ENCODE measurements at places on chromosomes 16 and 17.

DNA sequence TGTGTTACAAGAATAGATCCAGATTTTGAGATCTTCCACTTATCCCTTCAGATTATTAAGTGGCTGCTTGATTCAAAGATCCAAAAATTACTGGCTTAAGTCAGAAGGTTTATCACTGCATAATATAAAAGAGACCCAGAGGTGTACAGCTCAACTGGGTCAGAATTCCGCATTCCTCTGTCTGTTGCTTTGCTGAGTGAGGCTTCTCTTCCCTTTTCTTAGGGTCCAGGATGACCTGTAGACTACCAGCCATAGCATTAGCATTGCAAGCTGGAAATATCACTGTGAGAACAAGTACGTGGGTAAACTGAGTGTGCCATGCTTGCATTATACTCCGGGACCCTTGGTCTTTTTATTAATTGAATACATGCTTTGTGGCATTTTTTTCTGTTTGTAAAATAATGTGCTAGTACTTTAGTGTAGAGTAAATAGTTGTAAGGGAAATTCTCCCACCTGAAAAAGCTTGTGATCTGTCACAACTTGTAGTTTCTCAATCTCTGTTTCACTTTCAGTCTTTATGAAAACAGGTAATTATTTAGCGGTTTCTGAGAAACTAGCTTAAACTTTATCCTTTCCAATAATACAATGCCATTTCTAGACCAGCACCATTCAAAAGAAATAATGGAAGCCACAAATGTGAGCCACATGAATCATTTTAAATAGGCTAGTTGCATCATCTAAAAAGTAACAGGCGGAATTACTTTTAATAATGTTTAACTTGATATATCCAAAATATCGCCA is 61.6 kb downstream of the TNRC6C start:
- no peak for DNase-seq

GRCh38 chr17:79273660-79274059 is 199.0 kb downstream of the ENGASE start:
- no peak for DNase-seq

- no peak for DNase-seq
These were observed 25.5 kb downstream of the CACNG4 start for GRCh38 chr17:66990047-66990446.

GRCh38 chr16:25553711-25554436 is 137.9 kb upstream of the HS3ST4 start:
- DNase-seq, result no peak

GRCh38 chr17:29136998-29137730 is 43.0 kb downstream of the MYO18A start:
- DNase-seq, result no peak

DNA sequence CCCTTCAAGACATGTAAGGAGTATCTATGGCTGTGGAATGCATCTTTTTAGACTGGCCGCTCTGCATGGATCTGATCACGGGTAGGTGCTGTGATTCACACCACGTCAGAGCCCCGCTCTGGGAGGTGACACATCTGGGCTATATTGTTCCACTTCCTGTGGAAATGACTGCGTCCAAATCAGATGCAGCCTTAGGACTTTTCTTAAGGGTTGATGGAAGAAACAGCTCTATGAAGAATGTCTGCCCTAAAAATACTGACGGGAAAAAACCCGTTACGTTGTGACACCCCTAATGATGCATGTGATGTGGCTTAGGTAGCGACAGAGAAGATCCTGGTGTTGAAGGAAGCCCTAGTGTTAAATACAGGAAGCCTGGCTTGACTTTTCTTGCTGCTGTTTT is 12.2 kb downstream of the BANP start:
- peak; percentile 91 for DNase-seq

- DNase-seq, result no peak
These were observed 468.6 kb upstream of the CCL2 start for GRCh38 chr17:33786478-33786877.

- DNase-seq, result peak; percentile 55
These were observed 104.0 kb downstream of the MRTFB start for GRCh38 chr16:14175086-14175485.

GRCh38 chr16:2015117-2015946 is 4.3 kb upstream of the NPW start:
- DNase-seq, result no peak

- DNase-seq, result no peak
These were observed 655 bp upstream of the NPTX1 start for GRCh38 chr17:80476877-80477646.

- DNase-seq, result peak; percentile 34
These were observed 206.2 kb downstream of the PRKCB start for GRCh38 chr16:24041834-24042631.

DNA sequence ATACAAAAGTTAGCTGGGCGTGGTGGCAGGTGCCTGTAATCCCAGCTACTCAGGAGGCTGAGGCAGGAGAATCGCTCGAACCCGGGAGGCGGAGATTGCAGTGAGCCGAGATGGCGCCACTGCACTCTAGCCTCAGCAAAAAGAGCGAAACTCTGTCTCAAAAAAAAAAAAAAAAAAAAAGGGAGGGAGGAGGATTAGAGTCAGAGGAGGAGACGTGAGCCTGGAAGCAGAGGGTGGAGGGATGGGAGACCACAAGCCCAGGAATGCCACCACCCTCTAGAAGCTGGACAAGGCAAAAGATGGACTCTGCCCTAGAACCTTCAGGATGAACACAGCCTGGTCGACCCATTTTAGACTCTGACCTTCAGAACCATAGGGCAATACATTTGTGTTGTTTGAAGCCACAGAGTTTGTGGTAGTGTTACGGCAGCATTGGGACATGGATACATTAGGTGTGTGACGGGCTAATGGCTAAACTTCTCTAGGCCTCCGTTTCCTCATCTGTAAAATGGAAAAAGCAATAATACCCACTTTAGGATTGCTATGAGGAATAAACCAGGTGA is 2.1 kb upstream of the SMIM22 start:
- no peak for DNase-seq

GRCh38 chr16:86951831-86952598 is 365.2 kb downstream of the C16orf95 start:
- DNase-seq, result peak; percentile 99

- DNase-seq, result no peak
These were observed 1.0 kb upstream of the CREBBP start for GRCh38 chr16:3881499-3881990.

DNA sequence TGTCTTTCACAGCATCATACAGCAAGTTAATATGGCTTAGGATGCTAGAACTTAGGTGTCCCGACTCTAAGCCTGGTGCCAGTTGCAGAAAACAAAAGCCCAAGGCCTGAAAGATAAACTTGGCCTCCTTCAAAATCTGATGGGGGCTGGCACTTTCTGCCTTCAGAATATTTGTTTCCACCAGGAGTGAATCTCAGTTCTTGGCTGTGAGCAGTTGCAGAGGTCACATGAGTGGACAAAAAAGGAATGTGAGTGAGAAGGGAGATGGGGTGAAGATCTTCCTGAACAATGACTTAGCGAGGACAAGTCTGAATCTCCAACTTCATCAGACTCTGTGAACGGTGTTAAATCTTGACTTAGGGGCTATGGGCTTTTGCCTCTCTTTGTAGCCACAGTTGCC is 46.6 kb downstream of the HOXB1 start:
- DNase-seq, result peak; percentile 41

DNA sequence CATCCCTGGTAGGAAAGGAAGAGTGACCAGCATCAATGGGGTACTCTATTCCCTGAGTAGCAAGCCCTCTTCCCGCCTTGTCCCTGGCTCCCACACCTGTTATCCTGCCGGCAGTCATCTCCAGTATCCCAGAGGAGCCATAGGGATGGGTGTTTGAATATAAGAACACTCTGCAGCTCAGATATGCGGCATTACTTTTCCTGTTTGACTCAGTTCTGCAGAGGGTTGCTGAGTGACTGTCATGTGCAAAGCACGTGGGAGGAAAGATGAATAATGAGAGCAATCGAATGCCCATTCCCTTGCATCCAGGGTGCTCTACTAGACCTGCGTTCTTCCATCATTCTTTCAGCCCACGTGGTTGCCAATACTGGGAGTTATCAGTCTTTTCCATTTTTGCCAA is 115.1 kb downstream of the PRKCB start:
- DNase-seq, result no peak

GRCh38 chr17:47717979-47718621 is 14.9 kb upstream of the TBX21 start:
- DNase-seq, result no peak

GRCh38 chr16:65908568-65908967 is 457.9 kb upstream of the CDH5 start:
- DNase-seq, result no peak

DNA sequence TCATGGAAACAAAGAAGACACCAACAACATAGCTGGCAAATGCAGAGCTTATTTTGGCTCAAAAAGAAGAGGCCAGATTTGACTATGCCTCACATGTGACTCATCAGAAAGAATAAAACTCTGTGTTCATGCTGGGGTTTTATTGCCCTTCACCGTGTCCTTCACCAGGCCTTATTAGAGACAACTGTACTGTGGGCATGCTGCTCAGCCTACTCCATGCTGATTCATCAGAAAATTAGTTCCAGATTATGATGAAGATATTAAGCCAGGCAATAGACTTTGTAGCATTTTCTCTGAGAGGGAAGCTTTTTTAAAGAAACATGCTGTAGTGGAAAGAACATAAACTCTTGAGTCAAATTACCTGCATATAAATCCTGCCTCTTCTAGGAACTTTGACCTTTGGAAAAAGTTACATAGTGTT is 89.8 kb downstream of the CYB561 start:
- DNase-seq, result peak; percentile 98

DNA sequence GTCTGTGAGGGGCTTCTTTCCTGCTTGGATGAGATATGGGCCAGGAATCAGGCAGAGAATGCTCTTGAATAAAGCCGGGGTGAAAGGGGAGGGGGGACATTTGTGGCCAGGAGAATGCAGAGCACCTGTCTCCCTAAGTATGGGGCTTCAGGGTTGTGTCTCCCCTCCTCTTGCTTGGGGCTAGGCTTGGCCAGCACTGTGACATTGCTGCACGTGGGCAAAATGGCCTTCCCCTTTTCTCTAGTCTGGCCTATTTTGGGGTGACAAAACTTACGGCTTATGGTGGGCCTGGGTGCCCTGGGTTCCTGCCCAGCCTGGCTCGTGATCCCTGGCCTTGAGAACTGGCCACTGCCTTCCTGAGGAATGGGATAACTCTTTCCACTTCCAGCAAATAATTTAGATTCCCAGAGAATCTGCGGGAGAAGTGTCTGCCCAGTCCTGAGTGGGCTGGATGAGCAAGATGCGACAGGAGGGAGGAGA is 5.6 kb downstream of the NFE2L1 start:
- DNase-seq, result no peak

DNA sequence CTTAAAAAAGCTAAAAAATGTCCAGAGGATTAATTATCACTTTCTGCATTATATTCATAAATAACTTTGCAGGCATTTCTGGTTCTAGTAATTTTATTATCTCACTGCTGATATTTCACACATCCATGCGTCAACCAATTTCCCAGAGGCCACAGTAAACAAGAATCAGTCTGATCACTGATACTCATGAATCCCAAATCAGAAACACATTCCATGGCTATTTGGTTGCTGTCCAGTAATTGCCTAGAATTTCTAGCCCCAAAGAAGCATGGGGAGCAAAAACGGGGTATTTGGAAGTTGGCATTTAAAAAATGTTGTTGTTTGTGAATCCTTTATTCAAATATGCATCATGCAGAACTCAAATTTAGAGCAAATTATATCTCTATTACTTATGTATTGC is 244.8 kb downstream of the CDH8 start:
- DNase-seq, result peak; percentile 68

- no peak for DNase-seq
These were observed 258.2 kb upstream of the PMFBP1 start for GRCh38 chr16:72430121-72430520.

- no peak for DNase-seq
These were observed 103.7 kb downstream of the XYLT1 start for GRCh38 chr16:17367036-17367435.

DNA sequence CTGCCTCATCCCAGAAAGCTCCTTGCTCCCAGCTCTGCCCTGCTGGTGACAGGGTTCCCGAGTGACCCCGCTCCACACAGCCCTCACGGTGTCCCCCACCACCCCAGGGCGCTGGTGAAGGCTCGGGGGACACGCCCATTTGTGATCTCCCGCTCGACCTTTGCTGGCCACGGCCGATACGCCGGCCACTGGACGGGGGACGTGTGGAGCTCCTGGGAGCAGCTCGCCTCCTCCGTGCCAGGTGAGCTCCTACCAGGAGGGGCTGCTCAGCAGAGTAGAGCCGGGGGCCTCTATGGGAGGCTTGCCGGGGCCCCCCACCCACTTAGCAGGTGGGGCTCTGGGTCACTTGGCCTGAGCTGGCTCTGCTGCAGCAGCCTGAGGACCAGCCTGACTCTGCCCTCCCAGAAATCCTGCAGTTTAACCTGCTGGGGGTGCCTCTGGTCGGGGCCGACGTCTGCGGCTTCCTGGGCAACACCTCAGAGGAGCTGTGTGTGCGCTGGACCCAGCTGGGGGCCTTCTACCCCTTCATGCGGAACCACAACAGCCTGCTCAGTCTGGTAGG is 11.2 kb downstream of the GAA start:
- DNase-seq, result no peak

DNA sequence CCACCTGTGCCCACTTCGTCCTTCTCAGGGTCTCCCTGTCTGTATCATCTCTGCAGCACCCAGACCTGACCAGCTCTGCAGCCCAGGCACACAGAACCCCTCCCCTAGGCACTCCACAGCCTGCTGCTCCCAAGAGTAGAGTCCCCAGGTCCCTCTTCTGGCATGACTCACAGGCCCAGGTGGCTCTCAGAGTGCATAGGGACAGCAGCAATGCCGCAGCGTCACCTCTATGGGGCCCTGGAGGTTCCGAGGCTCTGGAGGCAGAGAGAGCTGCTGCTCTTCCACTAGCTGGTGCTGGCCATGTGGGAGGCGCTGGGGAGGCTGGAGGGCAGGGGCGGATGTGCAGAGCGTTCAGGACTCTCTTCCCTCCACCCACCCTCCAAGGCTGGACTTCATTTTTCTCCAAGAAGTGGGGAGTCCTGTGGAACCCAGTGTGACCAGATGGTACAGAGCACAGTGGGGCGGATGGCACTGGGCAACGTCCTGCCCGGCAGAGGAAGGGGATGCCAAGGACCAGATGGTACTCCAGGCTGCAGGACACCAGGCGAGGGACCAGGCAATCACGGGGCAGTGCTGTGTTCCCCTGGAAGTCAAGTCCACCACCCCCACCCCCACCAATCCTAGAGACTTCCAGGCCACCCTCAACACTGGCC is 151.7 kb downstream of the RBFOX3 start:
- no peak for DNase-seq

Measured in fibroblast of skin of right quadriceps (primary cell).